Hematopoietic multipotent progenitor cell treated with erythropoietin and hydrocortisone succinate and interleukin-3 and kit ligand, for 4 days (in vitro differentiated cells): ENCODE measurements at places on chromosomes 1 and 21.

GRCh38 chr21:45618287-45618686 is 25.2 kb upstream of the PCBP3 start:
- no peak for DNase-seq

DNA sequence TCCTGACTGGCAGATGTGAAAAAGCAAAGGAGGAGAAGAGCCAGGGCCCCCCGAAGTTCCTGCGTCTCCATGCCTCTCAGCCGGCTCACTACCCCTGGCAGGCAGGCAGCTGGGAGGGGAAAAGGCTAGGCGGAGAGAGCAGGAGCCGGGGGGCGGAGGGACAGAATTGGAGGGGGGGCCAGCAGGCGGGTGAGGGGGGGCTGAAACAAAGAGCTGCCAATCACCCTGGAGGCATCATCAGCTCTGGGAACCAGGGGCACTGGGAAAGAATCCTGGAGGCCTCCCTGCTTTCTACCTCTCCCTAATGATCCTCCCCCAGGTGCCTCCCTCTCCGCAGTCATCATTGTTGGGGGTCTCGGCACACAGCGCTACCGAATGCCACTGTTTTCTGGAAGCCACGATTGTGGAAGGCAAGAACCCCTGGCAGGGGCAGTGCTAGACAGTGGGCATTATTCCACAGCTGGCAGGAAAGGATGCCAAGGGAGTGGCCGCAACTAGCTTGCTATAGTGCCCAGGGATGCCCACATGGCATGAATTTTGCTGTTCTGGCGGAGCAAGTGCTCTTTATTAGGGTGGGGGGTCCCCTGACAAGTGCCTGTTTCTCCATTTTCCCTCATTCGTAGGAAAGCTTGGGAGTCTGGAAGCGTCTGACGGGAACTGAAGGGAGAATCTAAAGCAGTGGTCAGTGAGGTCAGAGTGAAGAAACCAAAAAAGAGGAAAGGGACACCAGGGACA is at the start of gene THBS3:
TSS of gene THBS3 (minus strand) at position 92 of the 735 bp plus-strand sequence. CDS start at position 71, 21 bp downstream.
- peak; percentile 37 for DNase-seq

- DNase-seq, result no peak
These were observed 22.3 kb upstream of the PTGFR start for GRCh38 chr1:78468521-78468920.

- DNase-seq, result peak; percentile 65
These were observed 9.8 kb downstream of the TNFRSF9 start for GRCh38 chr1:7930645-7931445.

DNA sequence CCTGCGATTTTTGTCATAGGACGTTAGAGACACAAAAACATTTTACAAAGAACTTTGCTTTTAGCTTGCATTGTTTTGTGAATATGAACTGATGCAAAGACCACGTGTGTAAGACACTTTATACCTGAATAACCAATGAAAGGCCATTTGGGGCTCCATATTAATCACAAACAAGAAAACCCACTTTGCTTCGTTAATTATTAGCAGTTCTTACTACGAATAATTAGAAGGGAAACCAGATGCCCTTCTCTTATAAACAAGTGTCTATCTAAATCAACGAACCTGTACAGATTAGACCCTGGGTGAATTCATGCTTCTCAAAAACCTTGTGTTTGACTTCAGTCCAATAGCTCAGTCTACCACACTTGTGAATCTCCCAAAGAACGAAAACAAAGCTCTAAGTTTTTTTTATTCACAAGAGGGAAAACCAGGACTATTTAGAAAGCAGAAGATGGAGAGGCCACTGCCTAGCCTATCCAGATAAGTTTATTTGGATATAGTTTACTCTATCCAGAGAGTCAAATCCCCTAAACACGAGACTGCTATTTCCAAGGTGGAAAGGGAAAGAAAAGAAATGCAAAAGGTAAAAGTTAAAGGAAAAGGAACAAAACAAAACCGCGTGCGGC is 897 bp downstream of the CYYR1 start:
- DNase-seq, result peak; percentile 11

DNA sequence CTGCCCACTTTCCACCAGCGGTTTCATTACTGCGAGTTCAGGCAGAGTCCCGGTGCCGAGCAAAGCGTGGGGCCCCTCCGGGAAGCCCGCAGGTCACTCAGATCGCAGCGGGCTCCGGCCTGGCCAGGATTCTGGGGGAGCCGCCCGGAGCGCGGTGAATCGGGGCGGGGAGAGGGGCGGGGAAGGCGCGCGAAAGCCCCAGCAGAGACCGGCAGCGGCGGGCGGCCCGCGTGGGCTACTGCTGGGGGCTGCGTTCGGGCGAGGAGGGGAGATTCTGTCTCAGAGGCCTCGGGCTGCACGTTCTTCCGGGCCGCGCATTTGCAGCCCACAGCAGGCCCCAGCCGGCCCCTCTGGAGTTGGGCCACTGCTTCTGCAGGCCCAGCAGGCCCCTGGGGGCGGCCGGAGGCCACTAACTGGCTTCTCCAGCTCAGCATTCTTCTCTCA is 64.7 kb downstream of the SCCPDH start:
- peak; percentile 28 for DNase-seq

GRCh38 chr1:246769306-246769705 is 45.1 kb downstream of the SCCPDH start:
- no peak for DNase-seq

DNA sequence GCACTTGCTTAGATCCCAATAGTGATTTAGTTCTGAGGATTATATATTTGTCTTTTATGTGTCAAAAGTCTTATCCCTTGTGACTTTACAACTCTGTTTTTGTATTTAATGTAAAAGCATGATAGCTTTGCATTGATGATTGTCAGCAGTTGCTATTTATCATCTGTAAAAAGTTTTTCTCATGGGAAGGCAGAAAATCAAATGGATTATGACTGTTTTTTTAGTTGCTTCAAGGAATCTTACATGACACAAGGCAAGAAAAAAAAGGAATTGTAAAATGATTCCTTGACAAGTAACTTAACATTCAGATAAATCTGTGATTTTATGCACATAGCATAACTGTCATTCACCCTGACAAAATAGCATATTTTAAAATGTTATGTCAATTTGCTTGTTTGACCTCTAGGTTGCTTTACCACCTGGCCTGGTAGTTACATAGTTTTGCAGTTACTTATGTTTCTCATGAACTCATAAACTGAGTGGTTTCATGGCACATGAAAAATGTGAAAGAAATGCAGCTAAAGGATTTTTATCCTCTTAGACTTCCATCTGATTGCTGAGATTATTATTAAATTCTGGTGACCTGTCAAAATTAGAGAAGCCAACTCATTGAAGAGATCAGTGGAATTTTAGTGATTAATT is 622.6 kb downstream of the ADGRL2 start:
- no peak for DNase-seq

DNA sequence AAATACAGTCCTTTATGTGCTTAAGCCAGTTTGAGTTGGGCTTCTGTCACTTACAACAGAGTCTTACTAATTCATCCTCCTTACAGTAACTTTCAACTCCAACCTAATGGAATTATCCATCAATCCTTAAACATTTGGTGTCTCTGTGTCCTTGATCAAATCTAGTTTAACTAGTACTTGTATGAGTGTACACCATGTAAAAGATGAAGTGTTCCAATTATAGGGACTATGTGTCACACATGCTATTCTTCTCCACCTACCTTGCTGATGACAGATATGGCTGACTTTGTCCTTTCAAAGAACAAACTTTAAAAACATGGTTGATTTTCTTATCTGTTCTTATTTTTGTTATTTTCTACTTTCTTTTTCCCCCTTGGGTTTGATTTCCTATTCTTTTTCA is 60.4 kb upstream of the NBPF3 start:
- DNase-seq, result no peak
